Natural killer cell treated with Interleukin-12 subunit alpha and Interleukin-12 subunit beta and Interleukin-15 and Interleukin-18, amount 100 ng/mL, for 72 hours (primary cell): ENCODE measurements at places on chromosomes 7 and 10. TPM values are rescaled to one million over a fixed set of nuclear protein-coding genes. Genes with fewer than 3 reads are reported as not detected.

- DNase-seq: no peak
Measured at GRCh38 chr10:19549503-19549902, 266.7 kb upstream of the PLXDC2 start.

- DNase-seq: no peak
Measured at GRCh38 chr7:73373741-73374140, 45.8 kb downstream of the FKBP6 start.

GRCh38 chr7:43694399-43694748, 34.9 kb downstream of the COA1 start:
- DNase-seq: no peak

The CAV1 gene
- total RNA-seq: not detected

The GJD4 gene
- total RNA-seq: not detected

The CPEB3 gene
- 4.8 TPM for total RNA-seq

The SPDYE18 gene
- total RNA-seq: 0.45 TPM

The OR2A2 gene
- total RNA-seq: not detected
